Activated CD8-positive, alpha-beta T cell treated with anti-CD3 and anti-CD28 coated beads, Interleukin-2, amount 10 ng/mL, durations not matched to agents 7 days and 5 days (primary cell): ENCODE measurements at places on chromosomes 2 and 18. TPM values are rescaled to one million over a fixed set of nuclear protein-coding genes. Genes with fewer than 3 reads are reported as not detected.

- no peak overlapping the region for H3K27ac ChIP-seq
- no peaks in the 10 kb centered on the region for H3K36me3 ChIP-seq
- peaks cover 48% of the 10 kb centered on the region for H3K27me3 ChIP-seq
- peak overlapping the region; percentile 70 for H3K4me3 ChIP-seq
- DNase-seq = peak; percentile 29
- H3K4me1 ChIP-seq = peaks cover 26% of the 10 kb centered on the region
Observed at GRCh38 chr2:70552501-70553333, 909 bp downstream of the TGFA start.

DNA sequence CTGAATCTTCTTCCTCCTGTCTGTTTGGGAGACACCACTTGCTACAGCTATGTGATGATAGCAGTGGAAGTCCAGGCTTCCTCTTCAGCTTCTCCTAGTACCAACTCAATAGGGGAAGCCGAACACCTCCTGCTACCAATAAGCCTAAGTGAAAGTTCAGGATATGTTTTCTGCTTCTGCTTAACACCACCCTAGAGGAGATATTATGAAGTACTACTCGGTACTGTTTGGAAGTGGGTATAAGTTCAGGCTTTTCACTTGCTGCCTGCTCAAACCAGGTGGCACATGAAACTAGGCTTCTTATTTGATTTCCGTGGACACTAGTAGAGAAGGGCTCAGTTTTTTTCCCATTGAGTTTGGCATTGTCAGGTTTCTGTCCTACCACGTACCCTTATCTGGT is 99.8 kb downstream of the PTPN4 start:
- no peak overlapping the region for H3K27ac ChIP-seq
- DNase-seq = no peak
- H3K27me3 ChIP-seq = no peaks in the 10 kb centered on the region
- peaks cover 36% of the 10 kb centered on the region for H3K4me1 ChIP-seq

DNA sequence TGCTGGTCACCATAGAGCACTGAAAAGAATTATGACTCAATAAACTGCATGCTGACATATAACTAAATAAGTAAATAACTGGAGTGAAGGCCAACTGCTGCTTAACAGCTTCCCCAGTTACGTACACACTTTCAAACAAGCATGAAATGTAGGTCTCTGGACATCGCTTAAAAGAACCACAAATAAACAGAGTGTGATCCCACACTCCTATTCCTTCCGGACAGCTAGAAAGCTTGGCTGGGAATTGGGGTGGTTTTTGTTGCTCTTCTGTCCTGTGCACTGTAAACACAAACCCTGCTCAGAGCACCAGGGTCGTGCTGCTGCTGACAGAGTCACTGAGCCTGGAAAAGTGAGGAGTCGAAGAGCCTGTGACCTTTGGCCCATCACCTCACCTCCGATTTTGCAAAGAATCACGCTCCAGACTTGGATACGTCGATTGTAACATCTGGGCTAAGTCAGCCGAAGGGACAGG is 162.7 kb upstream of the NT5C1B start:
- no peaks in the 10 kb centered on the region for H3K4me1 ChIP-seq
- no peak overlapping the region for H3K27ac ChIP-seq
- no peak for DNase-seq

- H3K4me3 ChIP-seq = no peak overlapping the region
- H3K4me1 ChIP-seq = peaks cover 6% of the 10 kb centered on the region
- H3K36me3 ChIP-seq = peaks cover 86% of the 10 kb centered on the region
- no peak for DNase-seq
- H3K27me3 ChIP-seq = no peaks in the 10 kb centered on the region
Observed at GRCh38 chr2:224875841-224876240, 159.7 kb upstream of the CCDC195 start.

DNA sequence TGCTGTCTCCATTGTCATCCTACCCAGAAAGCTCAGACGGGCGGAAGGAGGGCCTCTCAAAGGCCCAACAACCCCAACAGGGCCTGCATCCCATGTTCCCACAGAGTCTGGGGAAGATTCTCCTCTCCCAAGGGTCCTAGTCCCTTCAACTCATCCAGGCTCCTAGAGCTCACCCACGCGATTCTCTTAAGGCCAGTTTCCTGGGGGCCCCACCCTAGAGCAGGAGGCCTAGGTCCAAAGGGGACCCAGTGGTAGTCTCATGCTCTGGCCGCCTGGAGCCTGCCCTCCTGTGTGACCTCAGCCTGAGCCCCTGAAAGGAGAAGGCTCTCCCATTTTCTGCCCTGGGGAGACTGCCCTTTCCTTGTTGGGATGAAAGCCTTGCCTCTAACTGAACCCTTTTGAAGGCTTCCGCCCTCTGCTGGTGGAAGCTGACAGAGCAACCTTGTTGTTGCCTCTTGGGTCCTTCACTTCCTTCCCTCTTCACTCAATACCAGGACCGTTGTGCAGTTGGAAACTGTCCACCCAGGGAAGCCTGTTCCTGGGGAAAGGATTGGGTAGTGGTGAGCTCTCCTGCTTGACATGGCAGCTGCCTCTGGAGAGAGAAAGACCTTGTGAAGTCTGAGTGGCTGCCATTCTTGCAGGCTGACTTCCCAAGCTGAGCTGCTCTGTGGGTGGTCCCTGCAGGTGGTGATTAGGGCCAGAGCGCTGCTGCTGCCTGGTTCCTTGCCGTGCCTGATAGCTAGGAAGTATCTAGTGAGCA is 86.0 kb upstream of the ALPP start:
- H3K36me3 ChIP-seq = no peaks in the 10 kb centered on the region
- peak overlapping the region; percentile 69 for H3K27ac ChIP-seq
- H3K4me1 ChIP-seq = peaks cover 11% of the 10 kb centered on the region
- H3K27me3 ChIP-seq = no peaks in the 10 kb centered on the region
- no peak overlapping the region for H3K4me3 ChIP-seq
- DNase-seq = peak; percentile 77

DNA sequence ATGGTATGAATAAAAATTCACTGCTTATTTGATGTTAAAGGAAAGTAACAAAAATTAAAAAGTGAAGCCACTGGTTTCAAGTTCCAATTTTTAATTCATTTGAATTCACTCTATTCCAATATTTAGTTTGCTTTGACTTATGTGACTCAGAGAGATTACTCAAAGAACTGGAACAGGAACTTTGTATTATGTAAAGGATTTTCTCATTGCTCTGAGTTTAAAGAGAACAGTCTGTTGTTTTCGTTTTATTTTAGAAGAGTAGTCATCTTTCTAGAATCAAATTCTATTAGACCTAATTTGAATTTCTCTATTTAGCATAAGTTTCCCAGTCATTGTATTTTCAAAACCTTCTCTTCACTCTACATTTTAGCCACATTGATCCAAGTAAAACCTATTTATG is 300.1 kb upstream of the SLC8A1 start:
- DNase-seq = no peak
- no peaks in the 10 kb centered on the region for H3K36me3 ChIP-seq
- no peak overlapping the region for H3K27ac ChIP-seq
- H3K4me1 ChIP-seq = no peaks in the 10 kb centered on the region
- H3K27me3 ChIP-seq = no peaks in the 10 kb centered on the region

DNA sequence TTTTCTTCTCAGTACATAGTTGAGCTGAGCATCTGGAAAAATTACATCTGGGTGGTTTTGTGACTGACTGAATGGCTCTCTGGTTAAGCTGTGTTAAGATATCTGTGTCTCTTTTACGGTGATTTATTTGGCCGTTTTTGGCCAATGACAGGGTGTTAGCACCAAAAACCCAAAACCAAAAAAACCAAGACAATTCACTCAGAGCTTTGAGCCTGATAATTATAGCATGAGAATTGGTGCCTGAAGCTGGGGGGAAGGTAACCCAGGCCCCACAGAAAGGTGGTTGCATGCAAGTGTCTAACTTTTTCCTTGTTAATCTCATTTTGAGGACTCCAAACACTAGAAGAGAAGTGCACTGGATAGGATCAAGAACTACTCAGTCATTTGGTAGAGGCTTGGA is 4.5 kb downstream of the CD28 start:
- H3K36me3 ChIP-seq = peaks cover 41% of the 10 kb centered on the region
- H3K4me1 ChIP-seq = peaks cover 86% of the 10 kb centered on the region
- peak overlapping the region; percentile 72 for H3K4me3 ChIP-seq
- H3K27me3 ChIP-seq = no peaks in the 10 kb centered on the region
- peak overlapping the region; percentile 88 for H3K27ac ChIP-seq

MAL gene
- 188 TPM for total RNA-seq

CNTNAP5 gene
- total RNA-seq = not detected

REG3A gene
- total RNA-seq = not detected
